ENCODE measurements at places on chromosomes 7 and 10.

DNA sequence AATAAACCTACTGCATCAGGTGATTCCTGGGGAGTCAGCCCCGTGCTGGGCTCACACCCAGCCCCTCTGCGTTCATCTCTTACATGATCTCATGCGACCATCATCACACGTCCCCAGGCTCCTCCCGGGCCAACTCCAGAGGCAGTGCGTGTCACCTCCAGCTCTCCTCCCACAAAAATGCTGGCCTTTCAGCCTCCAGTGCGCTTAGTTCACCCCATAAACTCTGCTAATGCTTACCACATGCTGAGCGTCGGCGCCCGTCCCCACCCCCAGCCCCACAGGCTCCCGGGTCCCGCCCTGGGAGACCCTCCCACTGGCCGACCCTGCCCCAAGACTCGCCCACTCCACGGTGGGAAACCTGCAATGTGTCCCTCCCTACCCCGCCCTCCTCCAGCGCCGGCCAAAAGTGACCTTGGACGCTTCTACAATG is 816 bp upstream of the SDK1 start:
- DNase-seq: no peak

GRCh38 chr7:116045532-116045931 is 15.0 kb upstream of the TFEC start:
- DNase-seq: no peak

DNA sequence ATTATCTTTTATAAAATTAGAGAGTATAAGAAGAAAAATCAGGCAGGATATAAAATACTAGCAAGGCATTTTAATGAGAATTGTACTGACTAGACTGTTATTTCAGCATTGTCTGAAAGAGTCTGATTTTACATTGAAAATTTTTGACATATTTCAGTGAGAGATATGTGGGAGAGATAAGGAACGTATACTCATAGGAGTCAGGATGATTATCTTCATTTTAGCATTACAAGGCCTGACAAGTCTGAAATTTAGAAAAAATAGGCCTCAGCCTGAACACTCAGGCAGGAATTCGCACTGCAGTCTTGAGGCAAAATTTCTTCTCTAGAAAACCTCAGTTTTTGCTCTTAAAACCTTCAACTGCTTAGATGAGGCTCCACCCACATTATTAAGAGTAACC is 386.0 kb downstream of the HGF start:
- no peak for DNase-seq

DNA sequence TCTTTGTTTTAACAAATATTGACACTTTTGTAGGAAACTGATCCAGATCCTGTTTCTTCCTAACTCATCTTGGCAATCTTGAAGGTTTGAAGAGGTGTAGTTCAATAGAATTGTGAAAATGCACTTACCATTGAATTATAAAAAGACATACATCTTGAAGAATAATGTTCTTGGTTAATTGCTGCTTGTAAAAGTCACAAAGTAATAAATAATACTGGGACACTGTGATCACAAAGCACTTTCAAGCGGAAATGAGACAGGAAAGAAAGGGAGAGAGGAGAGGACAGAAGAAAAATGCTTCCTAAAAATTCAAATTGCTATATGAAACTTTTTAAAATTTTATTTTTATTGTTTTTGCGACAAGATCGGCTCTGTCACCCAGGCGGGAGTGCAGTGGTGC is 15.2 kb upstream of the NFE2L3 start:
- DNase-seq: no peak

DNA sequence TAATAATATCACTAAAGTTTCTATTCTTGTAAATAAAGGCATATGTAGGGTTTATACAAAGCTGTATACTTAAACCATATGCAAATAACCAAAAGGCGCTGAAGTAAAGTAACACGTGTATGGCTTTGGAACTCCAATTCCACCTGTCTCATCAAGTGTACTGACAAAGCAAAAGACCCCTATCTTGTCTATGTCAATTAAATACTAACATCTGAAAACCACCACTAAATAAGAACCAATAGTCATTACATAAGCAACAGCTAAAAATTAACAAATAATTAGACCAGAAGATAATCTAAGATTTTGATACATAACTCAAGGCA is 93.9 kb downstream of the KMT2C start:
- DNase-seq: no peak

DNA sequence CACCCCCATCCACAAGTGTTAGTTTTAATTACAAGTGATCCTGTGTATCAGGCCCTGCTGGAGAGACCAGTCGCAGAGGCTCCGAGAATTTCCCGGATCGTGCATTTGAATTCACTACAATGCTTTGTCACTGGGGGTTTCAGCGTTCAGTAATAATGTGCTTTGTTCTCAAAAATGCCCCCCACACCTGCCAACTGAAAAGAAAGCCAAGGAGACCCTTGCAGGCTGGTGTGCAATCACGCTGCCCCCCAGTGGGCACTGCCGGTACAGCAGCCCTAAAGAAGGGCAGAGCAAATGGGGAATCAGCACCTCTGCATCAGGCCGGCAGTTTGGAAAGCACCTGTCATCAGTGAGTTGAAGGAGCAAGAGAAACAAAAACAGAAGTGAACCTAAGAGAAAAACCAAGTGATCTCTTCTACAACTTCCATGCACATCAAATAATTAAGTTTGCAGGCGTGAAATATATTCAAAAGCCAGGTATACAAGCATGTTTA is 177.6 kb downstream of the PARD3 start:
- DNase-seq: peak; percentile 64

DNA sequence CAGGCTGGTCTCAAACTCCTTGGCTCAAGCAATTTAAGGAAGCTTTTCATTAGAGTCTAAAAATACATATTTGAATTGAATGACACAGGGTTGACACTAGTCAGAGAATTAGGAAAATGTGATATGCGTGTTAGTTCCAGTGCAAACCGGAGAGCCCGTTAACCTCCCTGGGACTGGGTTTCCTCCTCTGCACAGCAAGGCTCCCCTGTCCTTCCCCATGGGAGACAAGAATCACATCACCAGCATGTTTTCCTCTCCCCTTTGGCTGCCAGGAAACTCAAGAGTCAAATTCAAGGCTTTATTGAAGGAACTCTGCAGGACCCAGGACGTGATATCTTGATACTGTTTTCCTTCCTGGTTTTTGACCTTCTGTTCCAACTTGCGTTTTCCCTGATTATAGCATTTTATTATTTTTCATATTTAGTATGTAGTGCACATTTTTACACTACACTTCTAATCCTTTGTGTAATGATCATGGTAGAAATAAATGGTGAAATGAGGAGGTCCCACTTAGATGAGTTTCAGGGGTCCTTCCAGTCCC is 24.9 kb downstream of the GSTO2 start:
- no peak for DNase-seq

GRCh38 chr7:124918662-124919061 is 11.0 kb downstream of the POT1 start:
- DNase-seq: no peak

- DNase-seq: no peak
Measured at GRCh38 chr10:88159127-88159829, 295.9 kb downstream of the PTEN start.

DNA sequence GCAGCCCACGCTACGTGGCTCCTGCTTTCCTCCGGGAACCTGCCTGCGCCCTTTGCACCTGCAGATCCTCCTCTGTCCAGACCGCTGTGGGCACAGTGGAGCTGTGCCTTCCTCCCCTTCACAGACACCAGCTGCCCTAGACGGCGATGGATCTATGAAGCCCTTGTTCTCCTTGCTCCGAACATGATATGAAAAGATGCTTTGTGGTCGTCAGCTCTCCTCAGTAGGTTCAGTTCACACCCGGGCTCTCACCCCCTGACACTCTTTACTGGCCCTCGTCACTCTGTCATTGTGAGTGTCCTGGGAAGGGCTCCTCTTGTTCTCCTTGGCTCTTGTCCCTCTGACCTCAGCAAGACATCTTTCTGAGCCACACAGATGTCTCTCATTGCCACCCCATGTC is 4.2 kb downstream of the ZNF488 start:
- DNase-seq: no peak

DNA sequence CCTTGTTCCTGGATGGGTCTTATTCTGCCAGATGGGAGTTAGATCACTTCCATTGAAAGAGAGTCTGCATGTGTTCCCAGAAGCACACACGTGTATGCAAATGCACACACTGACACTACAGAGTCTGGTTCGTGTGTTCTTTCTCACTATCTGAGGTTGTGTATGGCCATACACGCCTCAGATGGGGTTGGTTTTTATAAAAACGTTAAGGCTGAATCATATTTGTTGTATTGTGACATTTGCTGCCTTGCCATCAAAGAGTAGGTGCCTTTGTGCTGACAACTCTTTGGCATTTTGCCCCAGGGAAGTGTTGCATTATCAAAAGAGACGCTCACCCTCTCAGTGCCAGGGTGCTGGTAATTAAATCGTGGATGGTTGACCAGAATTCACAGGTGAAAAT is 37.7 kb upstream of the HDAC9 start:
- peak; percentile 20 for DNase-seq

DNA sequence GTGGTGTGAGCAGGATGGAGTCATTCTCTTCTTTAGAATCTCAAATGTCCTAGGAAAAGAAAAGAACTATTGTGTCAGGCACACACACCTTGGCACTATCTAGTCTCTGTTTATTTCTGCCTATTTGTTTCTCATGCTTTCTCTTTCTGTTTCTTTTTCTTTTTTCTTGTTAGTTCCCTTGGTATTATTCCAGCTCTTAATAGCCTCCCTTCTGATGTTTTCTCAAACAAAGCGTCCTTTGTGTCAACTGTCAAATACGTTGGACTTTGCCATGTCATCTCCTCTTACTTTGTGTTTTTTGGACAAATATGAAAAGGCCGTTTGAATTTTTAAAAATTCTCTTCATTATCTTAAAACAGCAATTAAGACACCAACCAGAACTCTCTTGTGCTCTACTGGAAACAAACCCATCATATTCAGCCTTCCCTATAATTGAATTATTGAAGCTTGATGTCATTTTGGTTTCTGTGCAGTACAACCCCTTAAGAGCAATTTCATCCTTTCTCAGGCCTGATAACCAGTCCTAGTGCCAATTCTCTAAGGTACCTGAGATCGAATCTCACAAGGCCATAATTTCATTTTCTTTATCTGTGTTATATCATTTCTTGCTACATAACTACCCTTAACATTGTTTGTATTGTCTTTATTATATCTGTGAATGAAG is 497.8 kb upstream of the NRP1 start:
- DNase-seq: no peak

GRCh38 chr10:86261941-86262687 is 104.5 kb downstream of the GRID1 start:
- no peak for DNase-seq

- no peak for DNase-seq
Measured at GRCh38 chr10:79393924-79394610, 46.8 kb downstream of the PPIF start.

- no peak for DNase-seq
Measured at GRCh38 chr7:132544025-132544424, 32.2 kb downstream of the PLXNA4 start.

GRCh38 chr10:90047243-90047729 is 345.9 kb downstream of the KIF20B start:
- no peak for DNase-seq

GRCh38 chr7:41809940-41810576 is 107.2 kb upstream of the INHBA start:
- DNase-seq: no peak

- peak; percentile 67 for DNase-seq
Measured at GRCh38 chr7:64907641-64908326, 4.7 kb downstream of the ZNF273 start.

GRCh38 chr10:132396494-132397035 is 435 bp upstream of the PWWP2B start:
- peak; percentile 72 for DNase-seq

DNA sequence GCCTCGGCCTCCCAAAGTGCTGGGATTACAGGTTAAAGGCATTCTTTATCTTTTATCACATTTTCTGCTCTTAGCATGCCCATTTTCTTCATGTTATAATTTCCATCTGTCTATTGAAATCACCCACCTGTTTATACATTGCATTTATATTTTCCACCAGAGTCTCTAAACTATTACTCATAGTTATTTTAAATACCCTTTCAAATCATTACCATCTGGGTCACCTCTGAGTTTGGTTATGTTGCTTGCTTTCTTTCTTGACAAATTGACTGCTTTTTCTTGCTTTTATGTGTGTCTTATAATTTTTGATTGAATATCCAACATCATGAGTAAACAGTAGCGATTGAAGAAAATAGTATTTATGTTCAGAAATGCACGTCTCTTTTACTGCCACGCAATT is 71.4 kb downstream of the TMEM270 start:
- no peak for DNase-seq

DNA sequence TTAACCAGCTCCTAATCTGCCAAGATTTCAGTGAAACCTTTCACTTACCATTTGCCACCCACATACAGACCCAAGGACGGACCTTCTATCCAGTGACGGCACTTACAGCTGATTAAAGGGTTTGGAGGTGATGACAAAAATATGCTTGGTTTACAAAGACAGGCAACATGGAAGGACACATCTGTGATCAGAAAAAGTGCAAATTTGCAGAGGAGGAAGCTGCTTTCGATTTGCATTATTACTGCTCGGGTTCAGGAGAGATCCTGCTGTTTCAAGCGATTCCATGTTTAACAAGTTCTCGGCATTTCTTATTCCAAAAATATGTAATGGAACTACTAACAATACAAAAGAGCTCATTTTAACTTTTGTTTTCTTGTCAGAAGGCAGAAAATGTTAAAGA is 109.0 kb downstream of the JAZF1 start:
- DNase-seq: no peak

- DNase-seq: peak; percentile 95
Measured at GRCh38 chr7:3897430-3898372, 596.6 kb downstream of the SDK1 start.

DNA sequence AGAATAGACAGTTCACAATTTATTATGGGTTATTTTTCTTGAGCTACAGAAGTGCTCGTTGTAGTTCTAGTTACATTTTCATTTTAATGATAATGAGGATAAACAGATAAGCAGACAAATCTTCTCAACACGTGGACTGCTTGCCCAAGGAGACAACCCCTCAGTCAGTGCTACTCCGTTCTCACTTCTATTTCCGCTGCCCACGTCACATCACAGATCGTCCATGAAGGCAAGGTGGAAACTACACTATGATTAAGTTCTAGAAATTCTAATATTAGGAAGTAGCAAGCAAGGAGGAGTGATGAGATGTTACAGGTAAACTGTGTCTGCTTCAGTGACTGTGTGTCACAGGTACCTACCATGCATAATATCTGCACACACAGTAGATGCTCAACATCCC is 210.5 kb downstream of the CHCHD3 start:
- DNase-seq: no peak

DNA sequence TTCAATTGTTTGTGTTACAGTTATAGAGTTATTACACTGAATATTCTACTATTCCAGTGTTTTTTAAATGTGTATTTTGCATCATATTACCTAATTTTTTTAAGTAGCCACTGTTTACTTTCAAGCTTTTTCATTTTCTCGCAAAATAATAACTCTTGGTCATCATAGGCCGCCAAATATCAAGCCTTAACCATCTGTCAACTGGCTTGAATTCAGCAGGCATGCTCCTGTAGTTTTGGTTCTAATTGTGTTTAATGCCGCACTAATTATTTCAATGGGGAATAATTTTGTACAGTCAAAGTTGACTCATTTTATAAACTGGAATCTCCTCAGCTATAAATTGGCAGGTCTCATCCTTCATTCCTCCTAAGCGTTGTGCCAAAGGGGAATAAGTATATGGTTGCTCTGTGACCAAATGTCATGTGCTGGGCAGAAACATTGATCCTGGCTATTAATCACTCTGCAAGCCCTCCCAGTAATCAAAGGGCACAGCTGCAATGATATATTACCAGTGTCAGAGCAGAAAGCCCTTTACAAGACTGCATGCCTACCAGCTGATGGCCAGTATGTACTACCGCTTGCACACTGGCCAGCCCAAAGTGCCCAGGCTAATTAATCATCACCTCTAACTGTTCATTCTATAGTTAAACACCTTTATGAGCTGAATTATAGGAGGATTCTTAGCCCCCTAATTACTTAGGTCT is 74.8 kb downstream of the SKAP2 start:
- no peak for DNase-seq

- DNase-seq: no peak
Measured at GRCh38 chr7:103690242-103690974, 244.4 kb upstream of the SLC26A5 start.
